CD4-positive, alpha-beta memory T cell (primary cell): ENCODE measurements at places on chromosomes 4 and X.
A peak's percentile ranks its signal among the peaks of the same experiment; 100 is the strongest.

DNA sequence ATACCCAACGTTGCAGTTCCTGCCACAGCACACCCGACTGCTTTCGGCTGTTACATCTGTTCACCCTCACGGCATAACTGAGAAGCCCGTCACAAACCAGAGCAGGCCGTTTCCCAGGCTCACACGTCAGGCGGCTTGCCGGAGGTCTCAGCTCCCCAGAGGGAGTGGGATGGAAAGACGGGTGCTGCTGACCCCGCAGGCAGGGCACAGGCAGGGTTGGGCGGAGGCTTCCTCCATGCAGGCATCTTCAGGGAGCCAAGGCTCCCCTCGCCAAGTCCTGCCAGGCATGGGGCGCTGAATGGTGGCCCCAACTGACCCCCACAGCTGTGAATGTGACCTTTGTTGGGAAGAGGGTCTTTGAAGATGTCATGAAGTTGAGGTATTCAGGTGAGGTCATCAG is 57.5 kb downstream of the ACOX3 start:
- no peak for DNase-seq

DNA sequence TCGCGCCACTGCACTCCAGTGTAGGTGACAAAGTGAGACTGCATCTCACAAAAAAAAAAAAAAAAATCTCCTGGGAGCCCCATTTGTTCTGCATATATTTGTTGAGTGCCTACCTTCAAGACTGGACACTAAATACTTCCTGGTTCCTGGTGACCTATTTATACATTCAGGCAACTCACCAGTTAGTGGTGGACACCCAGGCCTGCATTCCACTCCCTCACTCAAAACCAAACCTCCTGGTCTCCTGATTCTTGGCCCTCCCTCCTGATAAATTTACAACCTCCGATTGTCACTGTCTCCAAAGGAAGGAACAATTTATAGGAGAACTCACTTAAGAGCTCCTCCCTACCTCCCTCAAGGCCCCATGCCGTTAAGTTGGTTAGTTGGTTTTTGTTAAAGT is 3.1 kb downstream of the SYAP1 start:
- no peak for DNase-seq

DNA sequence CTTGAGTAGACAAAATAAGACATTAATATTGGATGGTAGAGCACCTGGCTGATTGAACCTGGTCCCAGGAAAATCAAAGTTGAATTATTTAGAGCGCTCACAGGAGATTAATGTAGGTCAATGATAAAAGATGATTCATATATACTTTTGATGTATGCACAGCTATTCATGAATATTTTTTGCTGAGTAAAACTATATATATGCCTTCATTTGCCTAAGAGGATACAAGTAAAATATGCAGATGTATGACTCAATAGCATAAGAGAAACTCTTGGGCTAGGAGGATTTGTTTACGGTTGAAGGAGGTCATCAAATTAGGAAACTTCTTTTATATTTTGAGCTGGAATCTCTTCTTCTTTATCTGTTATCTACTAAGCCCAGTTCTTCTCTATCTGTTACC is 202.7 kb upstream of the HS3ST1 start:
- no peak for DNase-seq

GRCh38 chr4:955931-956381 is 17.4 kb downstream of the DGKQ start:
- no peak for DNase-seq

DNA sequence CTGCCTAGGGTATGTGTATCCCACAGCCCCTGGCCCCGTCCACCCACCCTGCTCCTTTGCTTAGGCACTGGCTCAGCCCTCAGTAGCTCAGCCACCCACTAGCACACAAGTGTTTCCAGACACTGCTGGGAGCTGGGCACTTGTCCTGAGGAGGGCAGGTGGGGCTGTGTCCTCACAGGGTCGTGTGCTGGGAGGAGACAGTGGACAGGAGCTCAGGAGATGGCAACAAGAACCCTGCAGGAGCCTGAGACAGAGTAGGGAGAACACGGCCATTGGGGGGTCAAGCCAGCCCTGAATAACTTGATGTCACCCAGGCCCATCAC is 5.5 kb upstream of the CPLX1 start:
- no peak for DNase-seq

- DNase-seq: no peak
These were observed 46.4 kb downstream of the MAMLD1 start for GRCh38 chrX:150409486-150409885.

GRCh38 chr4:113687067-113687718 is 74.3 kb downstream of the CAMK2D start:
- no peak for DNase-seq

DNA sequence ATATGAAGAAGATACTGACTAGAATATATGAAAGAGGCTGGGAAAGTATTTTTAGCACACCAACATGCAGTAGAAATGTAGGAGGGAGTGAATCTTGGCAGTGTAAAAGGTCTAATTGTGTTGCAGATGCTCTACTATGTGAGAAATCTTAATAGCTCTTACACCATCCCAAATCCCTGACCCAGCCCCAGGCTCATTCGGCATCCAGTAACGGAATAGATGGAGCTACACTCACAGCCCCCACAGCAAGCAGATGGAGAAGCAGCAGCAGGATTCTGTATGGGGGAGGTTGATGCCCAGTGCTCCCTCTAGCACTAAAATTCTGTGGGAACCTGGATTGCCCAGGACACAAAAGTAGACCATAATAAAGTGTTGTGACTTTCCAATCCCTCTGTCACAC is 153.2 kb upstream of the PRDX4 start:
- no peak for DNase-seq

GRCh38 chr4:68267433-68267944 is 22.0 kb upstream of the TMPRSS11B start:
- no peak for DNase-seq

GRCh38 chr4:128854433-128854832 is 44.9 kb downstream of the JADE1 start:
- DNase-seq: peak; percentile 36

DNA sequence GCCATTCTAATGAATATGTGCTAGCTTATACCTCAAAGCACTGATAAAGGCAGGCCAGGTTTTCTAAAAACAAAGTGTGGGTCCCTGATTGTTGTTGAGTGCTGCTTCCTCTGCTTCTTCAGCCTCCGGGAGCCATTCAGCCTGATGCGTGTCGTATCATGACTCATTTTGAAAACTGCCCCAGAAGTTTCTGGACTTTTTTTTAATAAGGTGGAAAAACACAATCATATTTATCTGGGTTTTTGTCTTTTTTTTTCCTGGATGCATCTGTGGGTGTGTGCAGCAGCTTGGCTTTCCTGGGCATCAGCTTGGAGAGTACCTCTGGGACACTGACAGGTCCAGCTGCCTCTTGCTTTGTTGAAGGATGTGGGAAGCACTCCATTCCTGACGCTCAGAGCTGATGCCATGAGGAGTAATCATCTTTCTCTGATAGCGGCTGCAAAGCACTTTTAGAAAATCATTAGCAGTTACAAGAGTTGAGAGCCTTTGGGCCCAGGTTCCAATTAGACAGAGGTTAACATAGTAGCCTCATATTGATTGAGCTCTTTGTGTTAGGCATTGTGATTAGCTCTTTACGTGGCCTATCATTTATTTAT is 66.9 kb downstream of the PARM1 start:
- DNase-seq: no peak

DNA sequence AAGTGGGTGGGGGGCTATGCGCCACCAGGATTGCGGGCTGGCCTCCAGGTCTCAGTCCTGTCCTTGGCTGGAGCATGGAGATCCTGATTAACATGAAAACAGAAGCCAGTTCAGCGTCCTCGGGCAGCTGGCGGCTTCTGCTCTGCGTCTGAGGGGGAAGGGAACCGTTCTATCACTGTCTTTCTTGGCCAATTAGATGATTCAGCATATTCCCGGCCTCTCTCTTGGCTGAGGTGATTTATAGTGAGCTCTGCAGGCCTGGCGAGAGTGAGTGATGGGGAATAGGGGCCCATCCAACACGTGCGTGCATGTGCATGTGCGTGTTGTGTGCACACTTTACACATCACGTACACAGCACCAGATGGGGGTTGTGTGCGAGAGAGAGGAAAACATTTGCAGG is 145.8 kb upstream of the ATP6AP2 start:
- DNase-seq: no peak

GRCh38 chrX:115363897-115364296 is 74.4 kb downstream of the LUZP4 start:
- no peak for DNase-seq

DNA sequence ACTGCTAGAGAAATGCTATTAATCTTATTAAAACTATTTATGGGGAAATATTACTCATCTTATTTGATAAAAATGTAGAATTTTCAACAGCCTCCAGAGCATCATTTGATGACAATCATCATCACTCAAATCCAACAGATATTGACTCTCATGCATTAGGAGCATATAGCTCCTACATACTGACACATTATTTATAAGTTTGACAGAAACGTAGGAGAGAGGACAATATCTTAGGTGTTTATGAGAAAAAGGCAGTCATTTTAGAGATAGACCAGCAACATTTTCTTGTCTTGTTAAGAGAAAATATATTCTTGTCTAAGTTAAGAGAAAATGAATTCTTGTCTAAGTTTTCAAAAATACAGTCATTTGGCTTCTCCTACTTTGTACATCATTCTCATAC is 2550.2 kb downstream of the PCDH7 start:
- DNase-seq: no peak

DNA sequence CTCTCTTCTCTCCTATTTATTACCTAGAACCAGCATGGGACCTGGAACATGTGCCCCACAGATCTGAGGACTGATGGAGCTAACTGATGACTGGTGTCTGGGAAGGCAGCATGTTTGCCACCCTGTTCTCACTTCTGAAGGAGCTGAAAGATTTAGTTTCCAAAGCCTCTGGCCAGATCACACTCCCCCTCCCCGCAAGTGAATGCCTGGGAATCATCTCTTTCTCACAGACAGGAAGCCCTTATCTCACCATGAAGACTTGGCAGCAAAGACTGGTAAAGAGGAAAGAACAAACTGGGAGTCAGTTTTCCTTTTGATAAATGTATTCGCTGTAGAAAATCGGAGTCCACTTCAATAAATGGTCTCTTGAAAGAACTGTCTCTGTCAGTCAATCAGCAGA is 21.0 kb upstream of the PCYT1B start:
- no peak for DNase-seq

- no peak for DNase-seq
These were observed 27.4 kb upstream of the SPON2 start for GRCh38 chr4:1199556-1200331.

DNA sequence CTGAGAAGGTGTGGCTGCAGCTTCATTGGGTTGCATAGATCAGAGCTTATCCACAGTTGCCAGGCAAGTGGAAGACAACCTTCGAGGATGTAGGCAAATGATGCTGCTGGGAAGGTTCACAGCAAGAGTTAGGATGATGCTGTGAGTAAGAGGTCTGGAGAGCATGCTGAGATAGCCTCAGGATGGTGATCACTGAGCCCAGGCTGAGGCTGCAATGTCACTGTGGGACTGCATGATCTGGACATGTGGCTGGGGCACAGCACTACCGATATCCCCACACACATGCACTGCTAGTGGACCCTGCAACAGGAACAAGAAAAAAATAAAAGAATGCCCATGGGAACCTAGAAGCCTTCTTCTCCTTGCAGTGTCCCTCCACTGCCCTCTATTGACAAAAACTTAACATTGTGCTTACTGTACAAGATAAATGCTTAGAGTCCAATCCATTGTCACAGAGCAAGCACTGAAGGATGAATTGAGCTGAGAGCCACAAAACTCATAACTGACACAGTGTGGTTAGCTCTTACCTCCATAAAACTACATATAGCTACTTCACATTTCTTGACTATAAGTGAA is 105.6 kb downstream of the CNKSR2 start:
- peak; percentile 34 for DNase-seq

DNA sequence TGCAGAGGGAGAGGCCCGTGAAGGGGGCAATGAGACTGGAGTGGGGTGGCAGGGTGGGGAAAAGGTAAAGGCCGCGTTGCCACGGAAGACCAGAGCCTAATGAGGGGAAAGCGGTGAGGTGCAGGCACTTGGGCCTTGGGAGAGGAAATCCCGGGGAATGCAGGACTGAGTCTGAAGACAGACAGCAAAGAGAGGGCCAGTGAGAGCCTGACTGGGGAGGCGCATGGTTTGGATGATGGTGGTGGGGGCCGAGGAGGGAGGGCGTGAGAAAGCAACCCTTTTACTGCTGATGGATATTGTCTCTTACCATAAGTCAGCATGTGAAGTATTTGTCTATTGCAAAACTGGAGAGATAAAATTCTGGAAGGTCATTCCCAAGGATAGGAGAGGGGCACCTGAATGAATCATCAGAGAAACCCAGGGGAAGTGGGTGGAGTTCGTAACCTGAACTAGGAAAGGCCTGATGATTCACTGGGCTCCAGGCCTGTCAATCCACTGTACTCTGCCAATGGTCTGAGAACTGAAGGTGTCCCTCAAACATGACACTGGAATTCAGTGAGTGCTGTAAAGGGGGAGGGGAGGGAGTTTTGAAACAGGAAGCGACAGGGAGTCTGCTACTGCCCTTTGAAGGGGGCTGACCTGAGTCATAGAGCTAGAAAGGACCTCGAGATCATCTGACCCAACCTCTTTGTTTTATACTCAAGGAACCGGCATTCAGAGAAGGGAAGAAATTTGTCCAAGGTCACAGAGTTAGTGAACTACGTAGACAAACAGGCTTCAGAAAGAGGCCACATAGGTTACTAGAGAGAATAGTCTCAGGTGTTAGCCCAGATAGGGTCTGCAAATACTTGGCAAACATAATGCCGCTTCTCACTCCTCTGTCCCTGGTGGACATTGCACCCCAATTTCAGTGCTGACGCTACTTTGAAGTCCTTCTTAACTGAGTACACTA is 52.2 kb downstream of the NALF2 start:
- DNase-seq: no peak

GRCh38 chr4:113499696-113500095 is 261.8 kb downstream of the CAMK2D start:
- DNase-seq: no peak

DNA sequence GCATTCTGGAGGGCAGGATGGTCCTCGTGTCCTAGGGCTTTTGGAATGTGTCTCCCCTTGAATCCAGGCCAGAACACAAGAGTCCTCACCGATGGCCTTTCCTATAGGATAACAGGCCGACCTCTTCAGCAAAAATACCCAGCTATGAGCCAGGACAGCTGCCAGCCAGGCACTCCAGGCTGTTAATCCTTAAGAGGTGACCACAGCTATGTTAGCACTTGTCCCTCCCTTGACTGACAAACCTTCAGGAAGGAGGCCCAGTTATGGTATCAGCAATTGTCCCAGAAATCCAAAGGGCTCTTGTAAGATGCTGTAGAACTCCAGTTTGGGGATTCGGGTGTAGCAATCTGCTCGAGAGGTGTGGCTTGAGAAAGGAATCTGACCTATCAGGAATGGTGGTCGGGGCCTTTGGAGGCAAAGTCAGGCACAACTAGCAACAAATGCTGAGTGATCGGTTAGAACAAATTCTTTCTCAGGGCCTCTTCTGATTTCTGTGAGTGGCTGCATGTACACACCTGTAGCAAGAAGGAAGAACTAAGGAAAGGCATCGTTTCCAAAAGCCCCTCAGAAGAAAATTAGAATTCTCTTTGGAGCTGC is 54.6 kb downstream of the PTCHD1 start:
- no peak for DNase-seq

DNA sequence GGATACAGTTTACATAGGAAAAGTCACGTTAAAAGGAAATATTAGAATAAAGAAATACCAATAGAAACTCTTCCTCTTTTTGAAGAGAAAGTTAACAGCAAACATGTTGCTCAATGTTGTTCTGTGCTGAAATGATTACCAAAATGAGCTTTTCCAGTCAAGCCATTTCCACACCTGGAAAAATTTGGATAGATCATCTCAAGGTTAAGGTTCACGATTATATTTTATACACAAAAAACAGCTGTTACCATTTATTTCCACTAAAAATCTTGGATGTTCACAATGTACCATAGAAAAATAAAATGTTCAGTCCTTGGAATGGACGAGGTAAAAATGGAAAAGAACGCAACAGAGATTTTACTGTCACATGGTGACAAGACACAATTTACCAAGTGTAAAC is 218.7 kb downstream of the SCFD2 start:
- no peak for DNase-seq
